GF-D8 (cell line): ENCODE measurements at places on chromosomes 5 and 9.

GRCh38 chr5:155850370-155850769 is 476.6 kb upstream of the SGCD start:
- no peak for DNase-seq

GRCh38 chr9:27792971-27793689 is 219.8 kb upstream of the C9orf72 start:
- DNase-seq, result no peak

DNA sequence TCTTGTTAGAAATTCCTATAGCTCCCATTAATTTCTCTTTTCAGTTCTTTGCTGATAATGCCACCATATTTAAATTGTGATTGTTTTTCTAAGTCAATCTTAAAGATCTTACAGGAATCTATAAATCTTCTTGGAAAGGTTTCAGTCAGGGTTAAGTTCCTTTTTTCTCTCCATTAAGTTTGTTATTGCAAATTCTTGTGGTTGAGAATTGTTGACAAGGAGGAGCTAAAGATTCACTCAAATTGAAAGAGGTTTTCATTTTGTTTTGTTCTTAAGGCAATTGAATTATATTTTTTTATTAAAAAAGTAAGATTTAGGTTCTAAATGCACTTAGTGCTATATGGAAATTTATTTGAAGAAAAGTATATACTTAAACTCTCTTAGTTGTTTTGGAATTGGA is 213.4 kb downstream of the PRR16 start:
- no peak for DNase-seq

GRCh38 chr5:135397084-135397483 is 1.9 kb downstream of the MACROH2A1 start:
- no peak for DNase-seq

DNA sequence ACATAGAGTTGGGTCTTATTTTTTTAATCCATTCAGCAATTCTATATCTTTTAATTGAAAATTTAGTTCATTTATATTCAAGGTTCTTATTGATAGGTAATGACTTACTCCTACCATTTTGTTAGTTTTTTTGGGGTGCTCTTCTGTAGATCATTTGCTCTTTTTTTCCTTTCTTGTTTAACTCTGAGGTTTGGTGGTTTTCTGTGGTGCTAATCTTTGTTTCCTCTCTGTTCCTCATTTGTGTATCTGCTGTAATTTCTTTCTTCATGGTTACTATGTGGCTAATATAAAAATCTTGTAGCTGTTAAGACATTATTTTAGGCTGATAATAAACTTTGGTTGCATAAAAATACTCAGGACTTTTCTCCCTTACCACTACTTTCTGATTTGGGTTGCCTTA is 181.6 kb upstream of the DMRTA1 start:
- no peak for DNase-seq

DNA sequence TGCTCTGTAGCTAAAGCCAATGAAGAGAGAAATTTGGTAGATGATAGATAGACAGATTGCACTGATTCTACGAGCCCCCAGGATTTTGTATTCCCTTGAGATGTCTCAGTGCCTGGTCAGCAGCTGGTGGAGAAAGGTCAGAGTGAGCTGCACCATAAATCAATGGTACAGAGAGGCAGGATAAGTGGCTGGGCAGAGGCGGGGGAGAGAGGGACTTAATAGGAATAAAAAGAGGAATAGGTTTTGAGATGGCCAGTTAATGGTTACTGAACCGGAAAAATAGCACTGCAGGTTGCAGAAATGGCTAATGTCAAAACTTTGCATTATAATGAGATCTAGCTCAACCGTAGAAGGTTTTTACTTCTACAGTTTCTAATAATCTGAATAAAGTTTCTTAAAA is 47.9 kb upstream of the SLC12A2 start:
- no peak for DNase-seq
